ENCODE measurements at places on chromosomes 4 and X.

DNA sequence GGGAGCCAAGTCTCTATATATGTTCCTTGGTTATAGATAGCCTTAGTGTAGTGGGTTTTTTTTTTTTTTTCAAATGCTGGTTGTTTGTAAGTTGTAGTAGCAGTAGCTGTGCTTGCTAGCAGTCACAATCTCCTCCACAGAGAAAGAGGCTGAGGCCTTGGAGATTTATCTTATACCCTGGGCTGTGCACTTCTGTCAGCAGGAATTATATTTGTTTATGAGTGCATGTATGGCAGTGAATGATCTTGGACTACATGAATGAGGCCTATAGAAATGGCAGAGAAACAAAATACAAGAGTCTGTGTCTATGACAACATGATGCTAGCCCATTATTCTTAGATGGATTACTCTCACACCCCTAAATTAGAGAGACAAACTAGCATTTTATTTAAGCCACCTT, 1674.2 kb upstream of the ADGRL3 start:
- DNase-seq: no peak

DNA sequence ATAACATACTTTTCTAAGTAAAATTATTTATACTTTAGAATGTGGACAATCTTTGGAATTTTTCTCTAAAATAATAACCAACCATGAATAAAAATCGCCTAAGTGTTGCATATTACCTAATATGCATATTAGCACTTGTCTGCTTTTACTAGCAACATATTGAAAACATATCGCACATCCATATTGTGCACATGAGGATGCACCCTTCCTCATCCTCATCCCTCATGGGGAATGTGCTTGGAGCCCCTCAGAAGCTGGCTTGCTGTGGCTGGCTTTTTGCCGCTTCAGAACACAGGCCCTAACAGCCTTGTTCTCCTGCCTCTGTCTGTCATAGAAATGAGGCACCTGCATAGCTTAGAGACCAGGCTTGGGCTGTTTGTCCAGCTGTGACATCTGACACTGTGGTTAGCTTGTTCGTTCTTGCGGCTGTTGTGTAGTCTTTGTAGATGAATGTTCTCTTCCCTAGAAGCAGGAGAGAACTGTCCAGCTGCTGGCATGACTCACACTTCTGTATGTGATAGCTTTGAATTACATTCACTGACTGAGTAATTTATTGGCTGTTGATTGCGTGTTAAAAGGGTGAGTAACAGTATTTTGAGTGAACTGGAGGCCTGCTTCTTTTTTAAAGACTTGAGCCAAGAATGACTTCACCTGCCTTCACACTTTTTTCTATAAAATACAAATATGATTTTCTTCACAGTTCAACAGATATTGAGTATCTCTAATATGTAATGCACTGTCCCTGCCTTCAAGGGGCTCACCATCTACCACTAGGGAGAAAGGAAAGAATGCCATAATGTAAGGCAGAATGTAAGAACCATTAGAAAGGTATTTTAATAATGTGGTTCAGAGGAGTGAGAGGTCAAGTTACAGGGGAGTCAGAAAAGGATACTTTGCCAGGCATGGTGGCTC, 81.9 kb downstream of the HMGB2 start:
- DNase-seq: no peak

- DNase-seq: no peak
Observed at GRCh38 chr4:76589402-76589801, 154.4 kb downstream of the SHROOM3 start.

GRCh38 chr4:137430171-137430570, 102.1 kb downstream of the PCDH18 start:
- no peak for DNase-seq

DNA sequence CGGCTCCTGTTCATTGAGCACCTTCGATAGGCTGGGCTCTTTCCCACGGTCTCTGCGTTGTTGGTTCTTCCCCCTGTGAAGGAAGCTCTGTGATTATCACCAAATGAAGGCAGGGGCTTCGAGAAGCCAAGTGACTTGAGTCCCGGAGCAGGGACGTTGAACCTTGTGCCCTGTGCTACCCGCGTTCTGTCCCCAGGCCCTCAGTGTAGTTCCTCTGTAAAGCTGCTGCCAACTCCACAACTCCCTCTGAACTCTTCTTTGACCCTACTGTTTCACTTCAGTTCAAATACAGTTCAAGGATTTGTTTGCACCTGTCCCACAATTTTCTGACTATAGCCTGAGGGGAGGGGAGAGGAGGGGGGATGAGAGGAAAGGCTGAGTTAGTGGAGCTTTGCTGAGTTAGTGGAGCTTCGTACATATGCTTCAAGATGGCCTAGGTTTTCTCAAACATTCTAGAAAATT, 635 bp upstream of the PHF8 start:
- DNase-seq: no peak

DNA sequence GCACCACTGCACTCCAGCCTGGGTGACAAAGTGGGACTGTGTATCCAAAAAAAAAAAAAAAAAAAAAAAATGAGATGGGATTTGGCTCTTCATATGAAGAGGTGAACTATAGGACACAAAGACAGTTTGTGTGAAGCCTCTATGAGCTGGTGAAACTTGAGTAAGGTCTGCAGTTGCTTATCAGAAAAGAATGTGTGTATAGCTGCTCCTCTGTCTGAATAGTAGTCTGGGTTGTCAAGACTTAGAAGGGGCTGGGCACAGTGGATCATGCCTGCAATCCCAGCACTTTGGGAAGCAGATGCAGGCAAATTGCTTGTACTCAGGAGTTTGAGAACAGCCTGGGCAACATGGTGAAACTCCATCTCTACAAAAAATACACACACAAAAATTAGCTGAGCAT, 82.8 kb downstream of the ARSF start:
- no peak for DNase-seq

DNA sequence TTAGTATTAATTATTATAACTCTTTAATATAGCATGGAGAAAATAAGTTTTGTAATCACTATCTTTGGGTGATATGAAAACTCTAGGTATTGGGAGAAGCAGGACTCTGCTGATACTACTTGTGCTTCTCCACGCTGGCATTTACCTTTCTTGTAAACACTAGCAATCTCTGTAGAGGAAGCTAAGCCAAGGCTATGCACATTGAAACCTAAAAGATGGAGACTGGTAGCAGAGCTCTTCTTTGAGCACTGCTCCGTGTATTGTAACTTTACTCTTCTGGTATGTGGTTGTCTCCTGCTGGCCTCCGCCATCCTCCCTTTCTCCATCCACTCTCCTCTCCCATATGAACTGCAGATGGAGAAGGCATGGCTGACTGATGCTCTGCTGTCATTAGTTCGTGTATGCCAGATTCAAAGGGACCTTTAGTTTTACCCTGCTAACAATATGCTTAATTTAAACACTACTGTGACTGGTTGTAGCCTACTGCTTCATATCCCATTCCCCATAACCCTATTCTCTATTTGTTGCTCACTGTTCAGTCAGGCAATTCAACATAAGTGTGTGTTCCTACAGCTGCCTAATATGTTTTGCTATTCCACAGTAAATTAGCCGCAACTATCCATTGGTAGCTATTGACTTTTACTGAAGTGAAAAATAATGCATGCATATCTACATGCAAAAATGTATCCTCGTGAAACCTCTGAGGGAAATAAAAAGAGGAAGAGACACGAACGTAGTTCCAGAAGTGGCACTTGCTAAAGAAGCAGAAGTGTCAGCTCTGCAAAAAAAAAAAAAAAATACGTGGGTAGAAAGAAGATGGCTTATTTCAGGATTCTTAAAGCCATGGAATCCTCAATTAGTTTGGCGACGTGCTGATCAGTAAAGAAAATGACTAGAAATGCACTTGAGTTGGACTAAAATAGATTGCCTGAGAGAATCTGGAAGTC, 55.6 kb upstream of the CCSER1 start:
- no peak for DNase-seq

DNA sequence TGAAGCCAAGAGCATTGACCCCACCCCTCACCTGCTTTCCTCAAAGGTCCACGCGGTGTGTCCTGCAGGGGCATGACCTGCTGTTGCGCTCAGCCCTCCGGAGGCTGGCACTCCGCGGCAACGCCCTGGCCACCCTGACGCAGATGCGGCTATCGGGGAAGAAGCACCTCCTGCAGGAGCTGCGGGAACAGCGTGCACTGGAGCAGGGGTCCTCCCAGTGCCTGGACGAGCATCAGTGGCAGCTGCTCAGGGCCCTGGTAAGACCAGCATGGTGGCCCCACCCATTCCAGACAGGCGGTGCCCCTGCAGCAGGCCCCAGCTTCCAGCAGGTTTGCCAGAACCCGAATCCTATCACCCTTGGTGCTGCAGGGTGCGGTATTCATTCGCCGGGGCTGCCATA, 86.0 kb downstream of the EVC start:
- no peak for DNase-seq

DNA sequence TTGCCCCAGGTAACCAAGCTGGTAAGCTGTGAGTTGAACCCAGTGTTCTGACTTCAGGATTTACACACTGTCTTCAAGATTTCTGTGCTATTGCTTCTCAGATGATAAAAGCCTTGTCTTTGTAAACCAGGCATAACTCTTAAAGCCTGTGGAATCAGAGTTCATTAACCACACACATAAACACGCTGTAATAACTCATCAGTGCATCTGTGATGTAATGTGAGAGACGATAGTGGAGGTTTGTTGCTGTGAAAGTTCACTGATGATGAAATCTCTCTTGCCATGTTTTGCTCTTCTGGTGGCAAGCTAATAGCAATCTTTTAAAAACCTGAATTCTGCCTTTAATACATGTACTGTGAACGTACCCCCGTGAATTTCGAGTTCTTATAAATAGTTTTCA, 41.5 kb downstream of the CLCN4 start:
- DNase-seq: no peak

DNA sequence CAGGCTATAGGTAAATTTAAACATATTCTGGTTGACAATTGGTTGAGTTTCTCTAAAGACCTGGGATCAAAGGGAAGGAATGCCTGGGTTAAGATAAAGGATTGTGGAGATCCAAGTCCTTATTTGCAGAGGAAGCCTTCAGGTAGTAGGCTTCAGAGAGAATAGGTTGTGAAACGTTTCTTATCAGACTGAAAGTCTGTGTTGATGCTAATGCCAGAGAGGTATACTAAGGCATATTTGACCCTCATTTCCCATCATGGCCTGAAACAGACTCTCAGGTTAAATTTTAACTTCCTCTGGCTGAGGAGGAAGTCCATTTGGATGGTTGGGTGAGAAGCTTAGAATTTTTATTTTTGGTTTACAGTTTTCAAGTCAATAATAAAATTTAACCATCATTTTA, 48.1 kb downstream of the UGT2A2 start:
- no peak for DNase-seq

GRCh38 chr4:73222466-73223257, 35.9 kb downstream of the ANKRD17 start:
- peak; percentile 47 for DNase-seq

GRCh38 chr4:38381788-38382187, 282.2 kb upstream of the KLF3 start:
- DNase-seq: no peak

DNA sequence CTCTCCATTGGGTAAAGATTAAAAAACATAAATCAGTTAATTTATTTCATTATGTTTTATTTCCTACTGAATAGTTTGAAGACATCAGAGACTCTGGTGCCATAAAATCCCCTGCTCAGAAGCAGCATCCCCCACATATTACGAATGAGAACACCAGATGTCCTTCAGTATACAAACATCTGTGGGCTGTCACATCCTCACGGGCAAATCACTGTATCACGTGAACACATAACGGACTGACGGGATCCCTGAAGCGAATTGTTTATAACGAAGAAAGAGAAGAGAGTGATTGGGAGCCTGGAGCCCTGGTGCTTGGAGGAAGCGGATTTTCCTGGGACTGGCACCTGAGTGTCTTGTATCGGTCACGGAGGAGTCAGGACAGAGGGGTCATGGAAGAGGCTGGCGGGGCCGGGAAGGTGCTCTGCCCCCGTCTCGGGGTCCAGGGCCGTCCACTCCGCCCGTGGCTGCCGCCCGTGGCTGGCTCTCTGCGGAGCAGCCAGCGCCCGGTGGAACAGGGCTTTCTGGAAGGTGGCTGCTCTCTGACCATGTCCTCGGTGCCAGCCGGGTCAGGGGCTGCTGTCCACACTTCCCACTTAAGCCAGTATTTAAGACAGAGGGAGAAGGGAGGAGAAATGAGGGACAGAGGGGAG, 452.7 kb upstream of the FAT1 start:
- DNase-seq: no peak

- no peak for DNase-seq
Observed at GRCh38 chrX:110216027-110216426, 101.9 kb downstream of the AMMECR1 start.

DNA sequence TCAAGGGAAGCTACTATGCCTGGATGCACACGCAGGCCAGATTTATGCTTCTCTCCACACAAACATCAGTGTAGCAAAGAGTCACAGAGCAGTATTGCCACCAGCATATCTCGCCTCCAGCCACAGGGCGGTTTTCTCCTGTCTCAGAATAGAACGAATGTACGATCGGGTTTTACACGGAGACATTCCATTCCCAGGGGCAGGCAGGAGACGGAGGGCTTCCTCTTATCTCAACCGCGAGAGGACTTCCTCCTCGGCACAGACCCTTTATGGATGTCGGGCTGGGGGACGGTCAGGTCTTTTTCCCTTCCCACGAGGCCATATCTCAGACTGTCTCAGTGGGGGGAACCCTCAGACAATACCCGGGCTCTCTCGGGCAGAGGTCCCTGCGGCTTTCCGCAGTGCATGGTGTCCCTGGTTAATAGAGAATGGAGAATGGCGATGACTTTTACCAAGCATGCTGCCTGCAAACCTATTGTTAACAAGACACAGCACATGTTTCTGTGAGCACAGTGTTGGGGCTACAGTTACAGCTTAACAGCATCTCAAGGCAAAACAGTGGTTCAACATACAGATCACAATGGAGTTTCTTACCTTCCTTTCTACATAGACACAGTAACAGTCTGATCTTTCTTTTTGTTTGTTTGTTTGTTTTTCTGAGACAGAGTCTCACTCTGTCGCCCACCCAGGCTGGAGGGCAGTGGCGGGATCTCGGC, 24.1 kb downstream of the CSF2RA start:
- DNase-seq: no peak

DNA sequence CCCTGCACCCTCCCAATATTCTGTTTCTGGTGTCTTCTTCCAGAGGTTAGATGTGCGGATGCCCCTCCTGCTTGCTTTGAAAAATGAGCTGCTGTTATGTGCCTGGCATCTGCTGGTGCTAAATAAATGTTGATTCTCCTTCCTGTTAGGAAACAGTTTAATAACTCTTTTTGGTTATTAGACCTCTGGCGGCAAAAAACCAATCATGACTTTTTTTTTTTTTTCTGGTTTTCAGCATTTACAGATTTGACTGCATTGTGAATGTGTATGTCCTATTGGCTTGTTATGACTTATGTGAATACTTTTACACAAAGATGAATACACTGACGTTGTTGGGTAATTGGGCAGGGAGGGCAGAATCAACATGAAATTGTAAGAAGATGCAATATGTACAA, 13.6 kb upstream of the TMEM156 start:
- DNase-seq: no peak

DNA sequence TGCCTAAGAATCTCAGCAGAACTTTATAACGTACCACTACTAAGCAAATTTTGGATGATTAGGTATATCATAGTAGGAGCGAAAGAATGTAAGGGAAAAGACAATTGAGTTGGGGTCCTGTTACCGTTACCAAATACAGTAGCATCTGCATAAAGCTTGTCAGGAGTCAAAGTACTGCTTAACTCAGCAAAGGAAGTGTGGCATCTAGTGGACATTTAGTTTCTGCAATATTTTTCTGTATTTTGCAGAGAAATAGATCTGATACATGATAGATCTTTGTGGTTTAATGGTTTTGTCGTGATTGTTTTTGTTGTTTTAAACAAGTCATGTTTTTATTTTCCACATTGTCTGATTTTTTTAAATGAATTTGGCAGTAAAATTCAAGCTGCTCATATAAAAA, 81.0 kb upstream of the SMARCAD1 start:
- DNase-seq: no peak

Data from activated CD4-positive, alpha-beta T cell treated with anti-CD3 and anti-CD28 coated beads for 4 hours (primary cell).